ENCODE measurements at places on chromosomes 2 and 18.

GRCh38 chr18:11533942-11534496 lies 75.4 kb upstream of the SLC35G4 start:
- no peak for ATAC-seq

GRCh38 chr18:37778417-37779165 lies 213.0 kb upstream of the CELF4 start:
- no peak for ATAC-seq

- no peak for ATAC-seq
These were observed 93.0 kb upstream of the SLC39A10 start for GRCh38 chr2:195563857-195564512.

- ATAC-seq, result no peak
These were observed 103.7 kb upstream of the PXDN start for GRCh38 chr2:1847846-1848598.

- no peak for ATAC-seq
These were observed 21.3 kb upstream of the CD28 start for GRCh38 chr2:203685081-203685621.

Measured in stimulated activated memory B cell treated with anti-CD40 and anti-IgM and Interleukin-4, amounts not matched to agents 10 μg/mL and 1 μg/mL and 100 μg/mL, for 72 hours (primary cell).